ENCODE measurements at places on chromosomes 6 and 20.

DNA sequence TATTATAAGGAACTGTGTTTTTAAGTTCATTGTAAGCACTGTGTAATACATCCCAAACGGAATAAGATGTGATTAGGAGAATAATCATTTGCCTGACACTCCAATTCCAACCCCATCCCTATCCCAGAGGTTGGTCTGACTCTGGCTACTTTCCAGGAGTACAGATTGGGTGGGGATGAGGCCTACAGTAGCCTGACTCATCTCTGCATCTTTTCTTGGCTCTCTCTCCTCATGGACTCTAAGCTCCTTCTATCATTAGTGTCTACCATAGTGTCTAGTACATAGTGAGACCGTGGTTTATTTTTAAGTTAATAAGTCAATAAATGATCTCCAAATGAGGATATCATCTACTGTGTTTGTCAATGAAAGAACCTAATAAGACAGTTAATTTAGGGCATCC lies 92.2 kb upstream of the CNKSR3 start:
- DNase-seq = no peak

DNA sequence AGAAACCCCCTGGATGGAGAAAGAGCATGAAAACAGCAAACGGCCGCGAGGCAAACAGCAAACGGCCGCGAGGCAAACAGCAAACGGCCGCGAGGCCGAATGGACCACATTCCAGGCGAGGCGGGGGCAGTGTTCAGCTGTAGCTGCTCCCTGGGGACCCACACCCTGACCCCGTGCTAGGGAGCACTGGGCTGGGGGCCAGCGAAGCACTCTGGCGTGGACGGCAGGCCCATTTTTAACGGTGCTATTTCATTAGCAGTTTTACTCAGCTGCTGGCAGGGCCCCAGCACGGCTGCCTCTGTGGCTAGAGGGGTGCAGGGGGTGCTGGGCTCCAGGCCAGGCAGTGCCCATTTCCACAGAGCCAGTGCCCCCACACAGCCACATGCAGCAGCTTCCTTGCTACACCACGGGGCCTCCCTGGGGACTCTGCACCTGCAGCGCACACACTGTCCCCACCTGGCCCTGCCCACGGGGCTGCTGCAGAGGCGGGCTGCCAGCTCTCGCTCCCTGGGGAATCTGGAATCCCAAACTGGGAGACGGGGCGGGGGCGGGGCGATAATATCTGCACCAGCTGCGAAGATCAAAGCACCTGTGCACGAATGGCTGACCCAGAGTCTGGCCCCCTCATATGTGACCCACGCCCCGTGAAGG lies 35.6 kb upstream of the SLCO4A1 start:
- DNase-seq = no peak

DNA sequence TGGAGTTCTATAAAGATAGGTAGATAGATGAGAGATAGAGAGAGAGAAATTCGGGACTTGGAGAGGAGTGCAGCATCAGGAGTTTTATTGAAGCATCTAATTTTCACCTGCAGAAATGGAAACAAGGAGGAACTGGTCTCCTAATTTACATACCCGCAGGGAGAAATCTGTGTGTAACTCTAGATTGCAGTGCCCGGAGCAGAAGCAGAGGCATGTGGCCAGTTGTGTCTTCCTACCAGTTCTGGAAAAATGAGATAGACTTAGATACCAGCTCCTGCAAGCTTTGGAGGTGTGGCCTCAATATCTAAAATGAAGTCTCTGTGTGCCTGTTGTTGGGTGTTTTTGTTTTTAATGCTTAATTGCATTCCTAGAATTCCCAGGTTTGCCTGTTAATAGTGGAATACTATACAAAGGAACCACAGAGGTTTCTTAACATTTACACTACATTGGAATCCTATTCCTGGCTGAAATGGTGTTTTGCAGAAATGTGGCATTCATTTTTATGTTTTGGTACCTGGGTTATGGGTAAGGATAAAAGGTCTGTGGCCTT lies 57.4 kb downstream of the DTD1 start:
- DNase-seq = no peak

- DNase-seq = no peak
Observed at GRCh38 chr20:32524829-32525501, 60.2 kb downstream of the NOL4L start.

DNA sequence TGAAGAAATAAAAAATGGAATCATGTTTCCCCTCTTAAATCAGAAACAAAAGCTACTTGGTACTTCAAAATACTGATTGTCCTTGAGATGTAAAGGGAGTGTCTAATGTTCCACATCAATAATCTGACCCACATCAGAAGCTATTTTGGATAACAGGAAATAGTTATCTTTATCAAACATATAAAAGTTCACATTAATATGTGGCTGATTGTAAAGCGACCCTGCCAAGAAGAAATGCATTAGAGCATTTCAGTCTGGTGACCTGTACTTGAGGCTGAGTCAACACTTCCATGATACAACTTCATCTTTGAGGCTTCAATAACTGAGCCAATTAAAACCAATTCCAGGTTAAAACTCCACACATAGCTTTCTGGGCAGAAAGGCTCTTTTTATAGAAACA lies 31.8 kb downstream of the SYNE1 start:
- DNase-seq = no peak

GRCh38 chr6:19465256-19465655 lies 371.9 kb upstream of the ID4 start:
- no peak for DNase-seq

DNA sequence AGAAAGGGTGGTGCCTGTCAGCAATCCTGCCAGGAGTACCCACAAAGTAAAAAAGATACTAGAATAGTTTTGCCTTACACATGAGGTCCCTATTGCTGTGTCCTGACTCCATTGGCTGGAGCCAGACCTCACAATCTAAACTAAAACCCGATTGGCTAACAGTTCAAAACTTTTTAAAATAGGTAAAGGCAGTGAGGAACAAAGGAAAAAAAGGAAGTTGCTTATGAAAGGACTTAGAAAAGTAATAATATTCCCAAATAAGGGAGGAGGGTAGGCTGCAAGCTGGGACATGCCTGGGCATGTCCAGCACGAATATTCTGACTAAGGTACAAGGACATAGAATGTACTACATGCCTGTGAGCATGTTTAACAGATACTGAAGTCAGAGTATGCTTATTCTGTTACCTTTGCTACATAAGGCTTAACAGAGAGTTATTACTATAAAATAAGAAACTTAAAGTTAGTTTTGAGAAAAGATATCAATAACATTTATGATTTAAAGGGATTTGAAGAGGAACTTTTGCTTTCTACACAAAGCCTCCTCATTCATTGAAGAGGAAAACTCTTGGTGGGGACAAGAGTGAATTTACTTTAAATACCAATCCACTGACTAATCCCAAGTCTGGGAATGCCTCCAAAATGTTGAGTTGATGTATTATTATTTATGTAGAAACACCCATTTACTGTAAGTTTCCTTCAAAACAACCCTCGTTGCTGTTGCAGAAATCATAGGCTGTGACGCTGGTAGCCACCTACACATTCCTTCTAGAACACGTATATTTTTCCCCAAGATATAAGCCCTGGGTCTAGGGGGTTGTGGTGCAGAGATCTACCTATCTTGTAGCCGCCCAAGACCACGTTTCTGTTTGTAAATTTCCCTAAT lies 8.2 kb upstream of the MTHFD1L start:
- peak; percentile 99 for DNase-seq

GRCh38 chr6:51616243-51616642 lies 471.2 kb downstream of the PKHD1 start:
- no peak for DNase-seq

DNA sequence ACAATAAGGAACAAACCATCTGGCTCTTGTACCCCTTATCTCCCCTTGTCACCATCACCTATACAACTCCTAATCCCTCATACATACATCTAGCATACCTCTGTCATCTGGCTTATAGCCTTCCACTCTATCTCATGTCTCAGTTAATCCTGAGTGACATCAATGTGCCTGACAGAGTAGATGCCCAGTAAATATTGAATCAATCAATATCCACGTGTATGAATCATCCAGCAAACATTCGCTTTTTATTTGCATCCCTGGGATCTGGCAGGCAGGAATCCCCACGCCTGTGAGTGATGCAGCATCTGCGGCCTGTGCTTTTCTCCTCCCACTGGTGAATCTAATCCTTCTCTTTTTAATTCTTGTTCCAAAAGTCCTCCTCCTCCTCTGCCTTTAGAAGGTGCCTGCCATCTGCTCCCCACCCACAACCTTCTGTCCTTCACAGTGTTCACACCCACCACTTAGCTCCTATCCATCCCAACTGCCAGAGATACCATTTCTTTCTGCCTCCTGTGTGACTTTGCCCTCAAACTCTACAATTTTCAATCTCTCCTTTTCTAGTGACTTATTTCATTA lies 37.6 kb downstream of the ZNF391 start:
- DNase-seq = no peak

DNA sequence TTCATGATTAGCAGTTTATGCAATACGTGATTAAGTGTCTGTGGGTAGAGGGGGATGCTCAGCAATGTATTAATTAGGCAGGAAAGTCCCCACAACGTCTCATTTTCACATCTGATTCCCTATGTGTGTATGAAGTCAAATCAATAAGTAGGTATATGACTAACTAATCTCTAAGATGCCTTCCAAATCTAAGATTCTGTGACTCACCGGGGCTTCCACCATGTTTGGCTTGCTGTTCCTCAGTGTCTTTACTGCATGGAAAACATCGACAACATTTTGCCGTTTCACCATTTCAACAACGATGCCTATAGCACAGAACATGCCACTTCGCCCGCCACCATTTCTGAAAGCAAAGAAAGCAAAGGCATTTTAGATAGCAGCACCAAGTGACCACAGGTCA lies 72.0 kb upstream of the THEMIS start:
- no peak for DNase-seq

All from AG04450 (cell line).